ENCODE measurements at places on chromosomes 2 and 18.

DNA sequence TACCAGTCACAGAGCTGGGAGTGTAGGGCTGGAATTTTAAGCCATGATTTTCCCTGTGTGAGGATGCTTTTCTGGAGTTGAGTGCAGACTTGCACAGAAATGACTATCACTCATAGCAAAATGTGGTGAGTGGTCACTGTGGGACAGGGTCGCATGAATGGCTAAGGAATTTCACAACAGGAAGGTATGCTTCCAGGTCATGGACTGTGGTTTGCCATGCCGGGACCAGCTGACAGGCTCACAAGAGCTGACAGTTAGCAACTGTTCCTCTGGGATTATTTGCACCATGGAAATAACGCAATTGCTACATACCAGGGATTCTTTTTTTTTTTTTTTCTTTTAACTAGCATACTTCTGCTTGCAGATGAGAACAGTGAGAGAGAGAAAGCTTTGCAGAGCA lies 3.8 kb upstream of the UXS1 start:
- peak; percentile 91 for DNase-seq

DNA sequence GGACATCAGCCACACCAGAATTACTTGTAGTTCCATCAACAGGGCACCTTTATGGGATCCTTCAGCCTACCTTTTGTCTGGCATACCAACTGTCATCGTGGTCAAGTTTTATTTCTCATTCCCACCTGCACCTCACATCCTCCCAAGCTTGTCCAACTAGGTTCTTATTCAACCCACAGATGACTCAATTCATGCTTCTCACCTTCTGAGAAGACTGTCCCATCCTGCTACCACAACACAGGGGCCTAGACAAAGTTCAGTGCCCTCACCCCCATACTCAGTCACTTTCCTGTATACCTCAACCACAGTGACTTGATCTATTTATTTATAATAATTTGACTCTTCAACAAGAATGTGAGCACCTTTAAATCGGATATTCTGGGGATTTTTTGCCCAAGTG lies 114.4 kb upstream of the ACVR1C start:
- DNase-seq, result no peak

DNA sequence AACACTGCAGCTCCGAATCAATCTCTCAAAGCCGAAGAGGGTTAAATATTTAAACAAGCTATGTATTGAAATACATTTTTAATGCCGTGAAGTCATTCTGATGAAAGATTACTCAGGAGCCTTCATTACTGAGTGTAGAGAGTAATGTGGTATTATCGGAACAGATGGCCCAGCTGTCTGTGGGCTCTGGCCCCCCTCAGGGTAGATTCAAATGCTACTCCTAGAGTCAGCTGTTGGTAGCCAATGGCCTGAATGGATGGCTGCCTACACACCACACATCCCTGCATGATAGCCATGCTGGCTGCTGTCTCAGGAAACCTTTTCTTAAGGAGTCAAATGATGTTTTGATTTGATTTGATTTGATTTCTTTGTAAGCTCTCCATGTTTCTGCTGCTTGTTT lies 732.3 kb upstream of the CELF4 start:
- DNase-seq, result no peak

GRCh38 chr2:230599853-230600252 lies 112.8 kb upstream of the CAB39 start:
- no peak for DNase-seq

- no peak for DNase-seq
Measured at GRCh38 chr18:111306-112014, 46.9 kb upstream of the USP14 start.

DNA sequence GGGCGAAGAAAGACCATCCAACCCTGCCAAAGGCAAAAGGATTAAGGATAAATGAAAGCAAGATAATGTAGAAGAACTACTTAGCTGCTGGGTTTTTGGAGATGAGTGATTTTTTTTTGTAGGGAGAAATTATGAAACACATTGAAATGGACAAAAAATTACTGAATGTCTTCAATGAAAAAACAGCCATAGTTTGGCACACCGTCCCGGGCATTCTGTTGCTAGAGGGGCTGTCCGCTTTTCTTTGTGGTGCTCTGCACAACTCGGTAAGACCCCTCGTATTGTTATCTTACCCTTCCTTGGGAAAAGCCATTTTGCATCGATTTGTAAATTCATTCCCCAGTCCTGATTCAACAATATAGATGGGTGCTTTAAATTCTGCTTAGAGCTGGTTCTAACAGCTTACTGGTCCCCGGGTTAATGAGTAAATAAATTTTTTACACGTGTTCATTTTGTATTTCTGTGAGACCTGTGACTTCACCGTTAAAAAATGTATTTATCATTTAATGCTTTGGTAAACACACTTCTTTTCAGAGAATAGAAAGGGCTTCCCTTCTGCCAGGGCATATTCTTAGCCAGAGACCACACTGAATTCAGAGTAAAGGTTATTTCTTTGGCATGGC lies 912 bp upstream of the LAPTM4A start:
- peak; percentile 51 for DNase-seq

DNA sequence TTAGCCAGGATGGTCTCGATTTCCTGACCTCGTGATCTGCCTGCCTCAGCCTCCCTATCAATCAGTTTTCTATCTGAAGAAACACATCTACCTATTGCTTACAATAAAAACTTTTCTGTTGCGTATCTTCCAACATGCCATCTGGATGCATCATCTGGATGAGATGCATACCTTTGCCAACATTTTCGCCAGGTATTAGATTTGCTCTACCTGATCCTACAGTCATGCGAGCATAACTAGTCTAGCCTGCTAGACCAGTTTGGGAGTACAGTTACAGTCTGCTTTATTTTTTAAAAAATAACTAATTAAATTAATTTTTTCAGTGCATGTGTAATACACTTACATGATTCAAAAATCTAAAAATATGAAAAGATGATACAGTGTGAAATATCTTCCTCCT lies 334.0 kb upstream of the MEX3C start:
- no peak for DNase-seq

- DNase-seq, result peak; percentile 53
Measured at GRCh38 chr2:101608408-101609310, 88.8 kb upstream of the MAP4K4 start.

GRCh38 chr2:199983534-199983933 lies 28.2 kb downstream of the MAIP1 start:
- no peak for DNase-seq

- DNase-seq, result no peak
Measured at GRCh38 chr2:237472909-237473877, 13.9 kb upstream of the MLPH start.

DNA sequence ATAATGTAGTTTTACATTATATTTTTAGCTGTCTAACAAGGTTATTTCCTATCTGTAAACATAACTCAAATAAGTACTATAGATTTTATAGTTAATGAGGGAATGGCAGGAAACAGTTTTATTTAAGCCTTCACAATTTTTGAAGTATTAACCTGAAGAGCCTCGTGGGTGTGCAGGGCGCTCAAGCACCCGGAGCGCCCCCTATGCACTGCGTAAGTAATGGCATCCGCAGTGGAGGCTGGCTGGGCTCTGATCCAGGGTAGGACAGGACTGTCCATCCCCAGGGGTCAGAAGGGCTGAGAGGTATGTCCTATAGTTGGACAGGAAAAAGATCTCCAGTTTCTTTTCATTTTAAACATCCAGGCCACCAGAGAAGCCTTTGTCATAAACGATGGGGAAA lies 8.2 kb upstream of the GBX2 start:
- DNase-seq, result peak; percentile 34

GRCh38 chr2:1567556-1568344 lies 154.5 kb downstream of the TPO start:
- no peak for DNase-seq

DNA sequence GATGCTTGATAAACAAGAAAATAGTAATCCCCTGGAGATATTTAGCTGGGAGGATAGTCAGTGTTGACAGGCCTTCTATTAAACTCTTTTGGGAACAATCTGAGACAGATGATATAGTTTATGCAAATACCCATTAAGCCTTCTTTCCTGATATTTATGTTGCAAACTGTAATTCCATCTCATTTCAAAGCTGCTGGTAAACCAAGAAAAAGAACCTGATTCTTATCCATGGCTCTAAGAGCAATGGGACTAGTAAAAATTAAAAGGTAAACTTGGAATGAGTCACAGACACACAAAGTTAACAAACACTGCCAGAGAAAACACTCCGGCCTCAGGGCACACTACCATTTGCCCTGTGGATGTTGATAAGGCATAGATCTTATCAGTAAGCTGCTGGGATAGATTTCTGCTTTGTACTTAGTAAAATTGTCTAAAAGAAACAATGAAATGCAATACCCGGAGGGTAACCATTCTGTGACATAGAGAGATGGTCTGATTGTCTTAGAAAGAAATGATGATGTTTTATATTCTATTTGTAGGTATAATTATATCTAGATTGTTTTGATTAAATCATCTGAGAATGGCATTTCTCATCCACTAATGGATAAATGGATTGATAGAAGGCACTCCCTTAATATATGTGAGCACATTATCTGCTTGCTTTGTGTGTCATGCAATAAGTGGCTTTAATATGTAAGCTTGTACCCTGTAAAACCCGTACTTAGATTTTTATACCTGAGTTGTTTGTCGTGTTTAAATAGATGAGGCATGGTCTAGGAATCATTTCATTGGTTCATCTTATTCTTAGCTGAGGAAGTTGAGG lies 13.2 kb downstream of the GALR1 start:
- DNase-seq, result no peak

- DNase-seq, result no peak
Measured at GRCh38 chr18:76266236-76266991, 228.6 kb downstream of the ZNF516 start.

DNA sequence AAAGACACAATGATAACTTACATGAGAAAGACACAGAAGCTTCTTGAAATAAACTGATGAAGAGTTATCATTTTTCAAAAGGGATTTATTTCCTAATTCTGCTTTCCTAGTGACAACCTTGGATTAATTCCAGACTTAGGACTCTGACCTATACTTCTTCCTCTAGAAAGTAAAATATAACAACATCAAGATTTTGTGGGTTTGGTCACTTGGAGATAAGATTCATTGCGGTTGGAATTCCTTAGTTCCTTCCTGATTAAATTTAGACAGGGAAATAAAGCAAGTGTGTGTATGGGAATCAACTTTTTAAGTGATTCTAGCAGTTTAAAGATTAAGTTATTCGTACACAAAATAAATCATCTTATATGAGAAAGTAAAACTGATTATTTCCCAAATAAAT lies 208.4 kb upstream of the CCDC150 start:
- no peak for DNase-seq

DNA sequence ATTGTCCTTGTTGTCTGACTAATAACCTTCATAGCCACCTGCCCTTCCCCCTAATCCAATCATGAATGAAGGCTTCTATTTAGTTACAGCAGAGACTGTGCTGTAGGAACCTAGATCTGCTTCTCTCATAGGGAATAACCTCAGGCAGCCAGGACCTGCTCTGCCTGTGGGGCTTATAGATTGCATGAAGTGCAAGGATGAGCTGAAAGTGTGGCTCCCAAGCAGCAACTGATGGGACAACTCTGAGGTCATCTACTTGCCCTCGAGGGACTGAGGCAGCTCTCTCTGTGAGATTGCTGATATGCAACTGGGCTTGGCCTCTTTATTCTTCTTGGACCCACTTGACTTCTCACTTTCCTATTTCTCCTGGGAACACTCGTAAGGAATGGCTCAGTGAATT lies 23.8 kb upstream of the SLC38A11 start:
- DNase-seq, result no peak

GRCh38 chr2:55776479-55776878 lies 82.8 kb upstream of the PNPT1 start:
- no peak for DNase-seq

DNA sequence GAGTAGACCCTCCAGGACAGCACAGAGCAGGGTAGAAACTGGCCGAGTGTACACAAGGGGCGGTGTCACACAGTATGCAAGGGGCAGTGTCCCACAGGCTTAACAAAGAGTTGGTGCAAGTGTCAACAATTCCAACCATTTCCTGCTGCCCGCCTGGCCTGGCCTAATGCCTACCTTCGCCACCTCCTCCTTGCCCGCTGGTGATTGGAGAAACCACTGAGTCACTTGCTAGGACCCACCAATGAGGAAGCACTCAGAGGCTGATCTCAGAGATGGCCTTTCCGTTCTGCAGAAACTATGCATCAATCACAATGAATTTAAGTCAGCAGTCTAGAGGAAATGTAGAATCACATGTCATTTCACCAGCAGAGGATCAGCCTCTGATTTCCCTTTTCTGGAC lies 263.3 kb upstream of the PKDCC start:
- no peak for DNase-seq

DNA sequence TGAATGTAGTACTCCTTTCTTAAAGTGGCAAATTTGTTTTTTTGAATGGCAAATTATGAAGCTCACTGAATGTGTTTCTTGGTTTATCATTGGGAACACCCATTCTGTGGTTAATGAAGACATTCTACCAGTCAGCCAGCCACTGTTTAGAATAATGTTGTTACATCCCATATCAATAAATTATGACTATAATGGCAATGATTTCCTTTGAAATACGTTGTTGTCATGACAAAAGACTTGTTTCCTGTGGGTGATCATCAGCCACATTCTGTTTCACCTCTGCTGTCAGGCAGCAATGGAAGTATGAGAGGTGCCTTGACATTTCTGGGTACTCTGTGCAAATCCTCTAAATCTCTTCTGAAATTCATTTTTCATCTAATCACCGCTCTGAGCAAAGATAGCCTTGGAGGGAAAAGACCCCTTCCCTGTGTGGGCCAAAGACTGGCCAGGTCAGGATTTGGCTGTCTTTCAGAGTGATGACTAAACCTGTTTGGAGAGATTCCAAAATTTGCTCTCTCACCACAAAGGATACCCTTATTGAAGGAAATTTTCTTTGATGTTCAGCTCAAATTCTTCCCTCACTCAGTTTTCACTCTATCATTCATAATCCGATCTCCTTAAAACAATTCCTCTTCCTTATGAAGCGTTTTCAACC lies 869.2 kb downstream of the BCL11A start:
- no peak for DNase-seq

DNA sequence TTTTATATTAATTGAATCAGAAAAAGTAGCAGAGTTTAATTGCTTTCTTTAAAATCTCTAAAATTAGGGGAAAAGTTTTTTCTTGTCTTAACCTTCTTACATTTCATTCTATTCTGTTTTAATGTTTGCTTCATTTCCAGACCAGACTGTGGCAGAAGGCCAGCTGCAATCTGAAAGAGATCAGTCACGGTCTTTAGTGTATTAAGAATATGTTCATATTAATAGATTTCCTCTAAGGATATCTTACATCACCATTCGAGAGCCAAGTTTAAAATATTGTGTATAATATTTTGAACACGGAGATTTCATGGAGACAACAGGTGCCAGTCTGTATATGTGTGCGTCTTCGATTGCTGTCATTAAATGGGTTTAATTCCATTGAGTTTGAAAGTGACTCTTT lies 230.9 kb upstream of the ZSWIM2 start:
- no peak for DNase-seq

- DNase-seq, result no peak
Measured at GRCh38 chr18:47887227-47887626, 43.2 kb downstream of the SMAD2 start.

GRCh38 chr2:207165121-207166038 lies at the start of gene KLF7:
Gene KLF7 (minus strand): TSS chr2:207165948. CDS start chr2:207165568, 380 bp downstream.
- no peak for DNase-seq

GRCh38 chr2:117714745-117715417 lies 99.6 kb upstream of the DDX18 start:
- DNase-seq, result no peak

GRCh38 chr18:48600456-48601090 lies 61.7 kb downstream of the CTIF start:
- no peak for DNase-seq

All from fibroblast of mammary gland (primary cell).